Activated CD8-positive, alpha-beta memory T cell treated with anti-CD3 and anti-CD28 coated beads for 4 hours (primary cell): ENCODE measurements at places on chromosomes 12 and 14.

- no peak for DNase-seq
Observed at GRCh38 chr14:61475316-61475715, 153.9 kb downstream of the PRKCH start.

GRCh38 chr12:2326470-2326869 is 273.7 kb downstream of the CACNA1C start:
- no peak for DNase-seq

DNA sequence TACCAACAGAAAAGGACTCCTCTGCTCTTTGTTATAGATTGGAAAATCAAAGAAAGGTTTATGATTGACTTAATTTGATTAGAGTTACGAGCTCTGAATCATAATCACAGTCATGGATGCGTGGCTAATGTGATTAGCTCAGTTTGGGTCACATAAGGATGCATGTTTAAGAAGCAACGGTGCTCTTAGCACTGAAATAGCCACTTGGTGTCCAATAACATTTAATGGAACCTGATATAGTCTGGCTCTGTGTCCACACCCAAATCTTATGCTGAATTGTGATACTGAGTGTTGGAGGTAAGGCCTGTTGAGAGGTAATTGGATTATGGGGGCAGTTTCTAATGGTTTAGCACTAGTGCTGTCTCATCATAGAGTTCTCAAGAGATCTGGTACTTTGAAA is 501.6 kb downstream of the SLC6A15 start:
- no peak for DNase-seq

DNA sequence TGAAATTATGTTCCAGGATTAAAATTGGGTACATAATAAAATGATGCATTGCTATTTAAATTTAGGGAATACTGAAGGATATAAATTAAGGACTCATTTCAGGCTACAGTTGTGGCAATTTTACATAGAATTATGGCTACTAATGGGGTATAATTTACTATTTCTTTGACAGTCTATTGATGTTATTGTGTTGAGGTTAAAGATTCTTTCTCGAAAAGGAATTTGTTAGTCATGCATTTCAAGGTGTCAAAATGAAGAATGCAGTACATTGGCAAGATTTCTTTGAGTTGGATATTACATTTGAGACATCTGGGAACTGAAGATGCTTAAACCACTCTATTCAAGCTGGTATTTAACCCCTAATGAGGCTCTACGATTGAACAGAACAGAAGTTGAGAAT is 28.3 kb downstream of the SLC5A8 start:
- DNase-seq, result no peak

DNA sequence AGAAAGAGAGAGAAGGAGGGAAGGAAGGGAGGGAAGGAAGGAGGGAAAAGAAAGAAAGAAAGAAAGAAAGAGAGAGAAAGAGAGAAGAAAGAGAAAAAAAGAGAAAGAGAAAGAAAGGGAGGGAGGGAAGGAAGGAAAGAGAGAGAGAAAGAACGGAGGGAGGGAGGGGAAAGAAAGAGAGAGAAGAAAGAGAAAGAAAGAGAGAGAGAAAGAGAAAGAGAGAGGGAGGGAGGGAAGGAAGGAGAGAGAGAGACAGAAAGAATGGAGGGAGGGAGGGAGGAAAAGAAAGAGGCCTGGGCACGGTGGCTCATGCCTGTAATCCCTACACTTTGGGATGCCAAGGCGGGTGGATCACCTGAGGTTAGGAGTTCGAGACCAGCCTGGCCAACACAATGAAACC is 5.1 kb upstream of the ANAPC5 start:
- no peak for DNase-seq

- no peak for DNase-seq
Observed at GRCh38 chr12:114998118-114998749, 314.3 kb upstream of the TBX3 start.

- no peak for DNase-seq
Observed at GRCh38 chr12:41189395-41190251, 1.5 kb downstream of the PDZRN4 start.

- no peak for DNase-seq
Observed at GRCh38 chr12:97305651-97306050, 157.0 kb upstream of the RMST start.

- DNase-seq, result no peak
Observed at GRCh38 chr12:75864161-75864560, 167.4 kb downstream of the PHLDA1 start.

GRCh38 chr14:81797315-81797714 is 263.7 kb upstream of the SEL1L start:
- no peak for DNase-seq

- DNase-seq, result no peak
Observed at GRCh38 chr12:41835556-41835955, 309.1 kb downstream of the GXYLT1 start.

GRCh38 chr14:89371585-89372511 is 45.2 kb downstream of the FOXN3 start:
- no peak for DNase-seq

- DNase-seq, result no peak
Observed at GRCh38 chr12:27236498-27236897, 7.6 kb upstream of the STK38L start.

GRCh38 chr12:3755898-3756297 is 3.0 kb upstream of the CRACR2A start:
- no peak for DNase-seq

DNA sequence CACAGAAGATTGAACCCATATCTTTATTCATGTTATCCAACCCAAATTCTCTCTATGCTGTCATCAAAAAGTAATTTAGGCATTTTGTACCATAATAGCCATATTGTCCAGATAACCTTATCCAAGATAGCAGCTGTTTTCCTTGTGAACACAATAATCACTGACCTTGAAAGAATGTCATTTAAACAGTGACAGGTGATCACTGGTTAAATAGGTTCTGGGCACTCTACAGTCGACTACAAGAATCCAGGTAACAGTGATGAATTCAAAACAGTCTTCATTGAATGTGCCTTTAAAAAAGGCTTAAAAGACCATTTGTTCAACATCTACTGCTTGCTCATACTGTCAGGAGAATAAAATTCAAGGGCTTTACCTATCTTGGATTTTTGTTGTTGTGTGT is 4.6 kb upstream of the SPX start:
- DNase-seq, result no peak

DNA sequence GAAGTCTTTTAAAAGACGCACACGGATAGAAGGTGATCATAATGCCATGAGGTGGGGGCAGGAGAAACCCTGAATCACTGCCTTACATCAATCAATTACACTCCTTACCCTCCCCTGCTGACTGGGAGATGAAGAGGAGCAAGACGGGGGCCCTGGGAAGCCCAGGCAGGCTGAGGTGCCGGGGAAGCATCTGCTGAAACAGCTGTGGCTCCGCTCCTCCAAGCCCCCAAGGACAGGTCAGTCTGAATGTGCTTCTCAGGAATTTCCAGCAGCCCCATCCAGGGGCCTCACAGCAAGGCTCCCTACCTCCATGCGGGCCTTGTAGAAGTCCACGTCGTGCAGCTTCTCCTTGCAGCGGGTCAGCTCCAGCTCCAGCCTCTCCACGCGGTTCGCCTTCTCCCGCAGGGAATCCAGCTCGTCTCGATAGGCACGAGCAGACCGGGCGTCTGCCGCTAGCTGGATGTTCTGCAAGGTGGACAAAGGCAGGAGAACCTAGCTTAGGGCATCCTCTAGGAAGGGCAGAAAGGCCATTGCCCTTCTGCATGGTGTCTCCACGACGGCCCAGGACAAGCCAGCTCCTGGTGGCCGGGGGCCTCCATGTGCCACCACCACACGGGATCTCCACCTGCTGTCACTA is 79.8 kb downstream of the CCDC88C start:
- no peak for DNase-seq

- DNase-seq, result no peak
Observed at GRCh38 chr12:46717868-46718267, 107.9 kb downstream of the SLC38A4 start.

DNA sequence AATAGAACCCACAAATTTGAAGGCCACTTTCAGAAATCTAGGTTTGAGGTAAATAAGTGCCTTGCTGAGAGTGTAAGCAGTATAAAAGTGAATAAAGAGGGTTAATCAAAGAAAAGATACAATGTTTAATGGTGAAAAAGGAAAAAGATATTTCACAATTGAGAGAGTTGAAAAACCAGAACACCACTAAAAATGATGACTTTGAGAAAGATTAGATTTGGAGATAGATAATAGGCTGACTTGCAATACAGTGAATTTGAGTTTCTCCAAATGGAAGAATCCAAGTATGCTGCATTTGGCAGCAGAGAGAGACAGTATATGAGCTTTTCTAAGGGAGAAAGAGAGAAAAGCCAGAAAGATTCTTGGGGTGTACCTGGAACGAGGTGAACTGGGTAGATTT is 2.2 kb downstream of the DENR start:
- no peak for DNase-seq

GRCh38 chr14:80615831-80616230 is 325.7 kb downstream of the CEP128 start:
- DNase-seq, result no peak

DNA sequence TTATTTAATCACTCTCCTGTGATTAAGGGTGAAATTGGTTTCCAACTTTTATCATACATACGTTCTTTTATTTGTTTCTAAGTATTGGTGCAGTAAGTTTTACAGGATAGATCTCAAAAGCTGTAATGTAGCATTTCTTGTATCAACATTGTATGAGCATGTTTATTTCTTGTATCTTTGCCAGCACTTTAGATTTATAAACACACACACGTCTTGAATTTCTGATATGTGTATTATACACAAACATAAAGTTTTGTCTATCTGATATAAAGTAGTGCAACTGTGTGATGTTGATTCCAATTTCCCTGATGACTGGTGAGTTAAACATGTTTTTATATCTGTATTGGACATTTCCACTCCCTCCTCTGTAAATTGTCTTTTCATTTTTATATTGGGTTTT is 134.7 kb downstream of the NOVA1 start:
- no peak for DNase-seq

DNA sequence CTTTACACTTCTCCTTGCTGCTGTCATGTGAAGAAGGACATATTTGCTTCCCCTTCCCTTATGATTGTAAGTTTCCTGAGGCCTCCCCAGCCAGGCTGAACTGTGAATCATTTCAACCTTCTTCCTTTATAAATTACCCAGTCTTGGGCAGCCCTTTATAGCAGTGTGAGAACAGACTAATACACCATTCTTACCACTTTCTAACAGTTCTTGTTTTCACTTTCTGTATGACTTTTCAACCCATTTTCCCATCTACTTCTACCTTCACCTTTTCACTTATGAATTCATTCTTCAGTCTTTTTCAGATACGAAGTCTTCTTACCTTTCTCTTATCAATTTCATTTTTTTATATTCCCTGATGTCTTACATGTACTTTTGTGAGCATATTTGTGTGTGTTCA is 55.1 kb downstream of the FOXA1 start:
- DNase-seq, result no peak

GRCh38 chr14:89185919-89186855 is 230.8 kb downstream of the FOXN3 start:
- no peak for DNase-seq

DNA sequence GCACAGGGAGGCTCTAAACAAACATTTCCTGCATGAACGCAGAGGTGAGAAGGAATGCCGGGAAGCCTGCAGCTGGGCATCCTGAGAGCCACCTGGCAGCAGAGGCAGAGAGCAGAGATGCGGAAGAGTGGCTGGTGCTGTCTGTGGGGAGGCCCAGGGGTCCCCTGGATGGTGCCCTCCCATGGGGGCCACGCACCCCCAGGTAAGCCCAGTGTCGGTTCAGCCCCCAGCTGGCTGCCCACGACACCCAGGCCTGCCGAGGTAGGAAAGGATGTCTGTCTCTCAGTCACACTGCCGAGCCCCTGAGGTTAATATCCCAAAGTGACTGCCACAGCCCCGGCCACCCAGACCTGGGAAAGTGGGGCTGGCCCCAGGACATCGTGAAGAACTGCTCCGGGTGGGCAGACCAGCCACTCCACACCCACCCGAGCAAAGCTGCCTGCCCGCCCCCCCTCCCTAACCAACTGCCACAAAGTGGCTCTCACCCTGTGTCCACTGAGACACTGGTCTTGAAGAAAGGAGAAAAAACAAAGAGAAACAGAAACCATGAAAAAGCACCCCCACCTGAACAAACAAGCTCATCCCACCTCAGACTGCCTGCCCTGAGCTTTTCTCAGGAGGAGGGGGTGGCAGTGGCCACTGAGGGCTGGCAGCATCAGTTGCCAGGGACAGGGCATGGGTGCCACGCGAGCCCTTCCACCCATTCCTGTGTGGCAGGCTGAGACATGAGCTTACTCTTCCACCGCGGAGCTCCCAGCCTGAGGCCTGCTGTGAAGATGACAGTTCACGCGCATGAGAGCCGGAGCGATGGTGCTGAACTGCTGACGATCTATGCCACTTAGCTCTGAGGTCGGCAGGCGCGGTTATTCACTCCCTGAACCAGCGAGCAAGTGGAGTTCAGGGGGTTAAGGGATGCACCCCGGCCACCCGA is 40.8 kb downstream of the CCDC88C start:
- DNase-seq, result no peak

DNA sequence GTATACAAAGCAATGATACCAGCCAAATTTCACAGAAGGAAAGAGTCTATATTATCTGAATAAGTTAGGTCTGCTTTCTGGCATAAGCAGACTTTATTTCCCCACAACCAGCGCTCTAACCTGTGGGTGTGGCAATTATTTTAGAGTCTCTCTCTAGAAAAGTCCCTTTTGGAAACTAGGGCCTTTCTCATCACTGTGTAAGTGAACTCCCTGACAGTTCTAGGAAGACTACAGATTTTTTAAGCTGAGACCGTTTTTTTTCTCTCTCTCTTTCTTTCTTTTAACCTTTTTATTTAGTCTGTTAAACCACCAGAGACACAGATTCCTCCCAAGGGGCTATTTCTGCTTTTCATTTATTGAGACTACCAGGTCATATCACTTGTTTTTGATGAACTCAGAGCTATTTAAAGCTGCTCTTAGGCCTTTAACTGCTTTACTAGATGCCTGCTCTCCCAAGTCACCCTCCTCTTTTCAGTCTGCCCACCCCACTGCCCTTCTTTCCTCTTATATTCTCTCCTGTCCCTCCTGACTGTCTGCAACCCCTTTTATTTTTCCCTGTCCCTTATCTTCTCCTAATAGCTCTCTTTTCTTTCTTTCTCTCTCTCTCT is 69.2 kb upstream of the ARHGAP5 start:
- no peak for DNase-seq

DNA sequence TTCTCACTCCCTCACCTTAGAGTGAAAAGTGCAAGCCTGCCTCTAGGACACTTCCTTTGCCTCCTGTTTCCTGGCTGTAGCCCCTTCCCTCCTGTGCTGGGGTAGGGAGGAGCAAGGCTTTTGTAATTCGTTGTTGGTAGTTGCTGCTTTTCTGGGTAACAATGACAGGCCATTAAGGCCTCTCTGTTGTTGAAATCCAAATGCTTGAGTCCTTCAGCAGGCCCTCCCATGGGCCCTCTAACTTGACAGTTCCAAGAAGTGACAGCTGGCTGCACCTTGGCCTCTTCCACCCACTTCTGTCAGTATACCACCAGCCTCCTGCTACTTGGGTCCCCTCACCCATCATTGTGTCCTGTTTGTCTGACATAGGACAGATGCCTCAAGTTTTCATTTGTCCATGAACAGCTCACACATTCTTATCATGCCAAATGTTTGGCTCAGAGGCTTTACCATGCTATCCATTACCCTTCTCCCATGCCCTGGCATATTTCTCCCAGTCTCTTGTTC is 103.7 kb upstream of the PDE3A start:
- no peak for DNase-seq
